ENCODE measurements at places on chromosomes 4 and X. TPM values are rescaled to one million over a fixed set of nuclear protein-coding genes. Genes with fewer than 3 reads are reported as not detected.
A peak's percentile ranks its signal among the peaks of the same experiment; 100 is the strongest.

Gene THAP6
- total RNA-seq = 4.0 TPM

Gene INTU
- total RNA-seq = 1.0 TPM

Gene KIAA1210
- not detected for total RNA-seq

Gene CT55
- total RNA-seq = not detected

Gene GAGE13
- not detected for total RNA-seq

Gene FAM53A
- 1.4 TPM for total RNA-seq

DNA sequence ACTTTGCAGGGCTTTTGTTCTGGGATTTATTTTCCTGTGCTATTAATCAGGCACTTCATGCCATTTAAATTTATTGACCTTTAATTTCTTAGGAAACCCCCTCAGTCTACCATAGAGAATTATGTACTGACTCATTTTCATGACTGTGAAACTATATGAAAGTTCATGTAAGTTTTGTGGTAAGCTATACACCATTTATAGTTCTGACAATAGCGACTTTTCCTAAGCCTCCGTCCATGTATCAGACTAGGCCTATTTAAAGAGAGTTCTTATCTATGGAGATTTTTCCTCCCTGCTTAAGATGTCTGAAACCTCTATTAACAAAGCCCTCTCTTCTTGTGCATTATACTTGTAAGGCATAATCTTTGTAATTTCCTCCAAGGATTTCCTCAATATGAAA, 111.6 kb downstream of the AFF2 start:
- no peak for DNase-seq

DNA sequence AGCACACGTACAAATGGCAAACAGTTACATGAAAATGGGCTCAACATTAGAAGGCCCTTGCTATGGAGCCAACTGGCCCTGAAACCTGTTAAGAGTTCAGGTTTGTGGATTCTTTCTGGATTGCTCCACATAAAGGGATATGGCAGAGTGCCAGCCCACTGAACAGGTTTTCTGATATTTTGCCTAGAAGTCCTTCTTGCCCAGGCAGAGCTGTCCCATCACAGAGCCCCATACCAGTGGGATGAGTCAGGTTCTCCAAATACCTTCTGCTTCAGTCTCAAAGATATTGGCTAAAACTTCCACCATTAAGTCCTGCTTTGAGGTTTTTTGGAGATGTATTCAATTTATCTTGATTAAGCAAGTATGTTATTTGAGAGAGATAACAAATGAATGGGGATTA, 146.8 kb upstream of the IL1RAPL2 start:
- DNase-seq = no peak

DNA sequence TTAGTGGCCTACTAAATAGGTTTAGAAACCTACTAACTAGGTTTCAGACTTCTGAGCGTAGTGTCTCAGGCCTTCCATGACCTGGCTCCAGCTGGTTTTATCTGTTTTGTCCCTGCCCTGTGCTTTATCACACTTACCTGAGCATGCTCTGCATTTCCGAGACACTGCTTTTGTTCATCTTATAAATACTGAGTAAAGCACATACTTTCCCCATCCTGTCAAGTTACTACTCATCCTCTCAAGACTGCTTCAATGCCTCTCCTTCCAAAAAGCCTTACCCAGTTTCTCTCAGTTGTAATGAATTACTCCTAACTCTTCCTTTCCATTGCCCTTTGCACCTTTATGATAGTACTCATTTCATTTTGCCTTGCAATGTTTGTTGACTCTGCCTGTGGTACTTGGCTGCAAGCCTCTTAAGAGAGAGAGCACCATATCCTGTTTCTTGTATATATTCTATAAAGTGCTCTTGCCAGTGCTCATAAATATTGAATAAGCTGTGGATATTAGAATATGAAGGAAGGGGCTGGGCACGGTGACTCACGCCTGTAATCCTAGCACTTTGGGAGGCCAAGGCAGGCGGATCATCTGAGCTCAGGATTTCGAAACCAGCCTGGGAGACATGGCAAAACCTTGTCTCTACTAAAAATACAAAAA, 34.4 kb downstream of the SLAIN2 start:
- peak; percentile 80 for DNase-seq

DNA sequence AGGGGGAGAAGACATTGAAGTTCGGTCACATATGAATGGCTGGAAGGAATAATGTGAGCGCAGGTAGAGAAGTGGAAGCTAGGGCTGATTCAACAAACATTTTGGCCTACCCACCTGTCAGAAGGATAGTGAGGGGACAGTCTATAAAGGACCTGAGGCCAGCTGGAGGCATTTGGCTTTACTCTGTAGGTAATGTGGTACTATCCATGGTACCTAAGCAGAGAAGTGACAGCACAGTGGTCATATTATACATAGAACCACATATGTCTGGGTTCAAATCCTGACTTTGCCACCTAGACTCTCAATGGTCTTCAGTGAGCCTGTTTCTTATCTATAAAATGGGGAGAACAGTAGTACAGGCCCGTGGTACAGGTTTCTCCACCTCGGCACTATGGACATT, 257.1 kb downstream of the EVC2 start:
- DNase-seq = no peak

DNA sequence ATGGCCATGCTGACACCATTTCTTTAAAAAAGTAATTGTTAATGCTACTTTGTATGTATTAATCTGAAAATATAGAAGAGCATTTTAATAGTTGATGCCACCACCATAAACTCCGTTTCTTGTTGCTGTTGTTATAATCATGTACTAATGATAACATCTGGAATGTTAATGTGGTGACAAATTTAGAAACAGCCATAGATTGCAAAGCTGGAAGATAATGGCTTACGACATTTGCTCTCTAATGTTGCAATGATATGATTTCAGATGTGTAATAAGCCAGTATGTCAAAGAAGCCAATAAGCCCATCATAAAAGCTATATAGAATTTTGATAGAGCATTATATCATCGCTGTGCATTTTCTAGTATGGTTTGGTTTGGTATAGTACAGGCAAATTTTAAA, 579.4 kb upstream of the ZFP42 start:
- DNase-seq = no peak

- DNase-seq = no peak
Observed at GRCh38 chr4:126752126-126752525, 880.6 kb upstream of the INTU start.

- no peak for DNase-seq
Observed at GRCh38 chr4:70225824-70226223, at the start of gene FDCSP. Gene FDCSP, plus strand, starts transcription at chr4:70226124. Its CDS starts 5,071 bp downstream, at chr4:70231195.

DNA sequence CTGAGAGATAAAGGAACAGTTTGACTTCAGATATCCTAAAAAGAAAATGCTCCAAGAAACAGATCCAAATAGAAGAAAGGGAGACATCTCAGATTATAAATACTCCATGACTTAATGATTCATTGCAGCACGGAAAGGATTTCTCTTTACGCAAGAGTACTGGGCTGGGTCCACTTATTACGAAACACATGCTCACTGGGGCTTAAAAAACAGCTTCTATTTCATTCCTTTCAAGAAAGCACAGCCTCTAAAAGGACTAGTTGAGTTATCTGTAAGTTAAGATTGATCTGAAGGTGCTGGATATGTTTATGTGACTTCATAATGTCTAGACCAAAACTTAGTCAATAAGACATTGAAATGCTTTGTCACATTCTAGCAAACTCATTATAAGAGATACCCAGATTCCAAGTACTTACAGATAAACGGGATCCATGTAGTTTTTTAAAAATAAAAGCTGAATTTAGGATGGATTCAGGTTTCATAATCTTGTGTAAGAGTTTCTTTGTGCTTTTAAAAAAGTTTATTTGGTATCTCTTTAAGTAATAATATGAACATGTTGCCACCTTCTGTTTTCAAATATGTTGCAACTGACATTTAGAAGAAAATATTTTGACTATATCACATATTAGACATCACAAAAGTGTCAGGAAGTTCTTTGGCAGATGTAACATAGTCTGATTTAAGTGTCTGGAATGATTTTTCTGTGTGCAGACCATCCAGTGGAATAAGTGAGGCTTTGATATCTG, 109.5 kb upstream of the MYOZ2 start:
- DNase-seq = no peak

GRCh38 chrX:15107367-15107988, 162.4 kb downstream of the ASB9 start:
- DNase-seq = no peak

DNA sequence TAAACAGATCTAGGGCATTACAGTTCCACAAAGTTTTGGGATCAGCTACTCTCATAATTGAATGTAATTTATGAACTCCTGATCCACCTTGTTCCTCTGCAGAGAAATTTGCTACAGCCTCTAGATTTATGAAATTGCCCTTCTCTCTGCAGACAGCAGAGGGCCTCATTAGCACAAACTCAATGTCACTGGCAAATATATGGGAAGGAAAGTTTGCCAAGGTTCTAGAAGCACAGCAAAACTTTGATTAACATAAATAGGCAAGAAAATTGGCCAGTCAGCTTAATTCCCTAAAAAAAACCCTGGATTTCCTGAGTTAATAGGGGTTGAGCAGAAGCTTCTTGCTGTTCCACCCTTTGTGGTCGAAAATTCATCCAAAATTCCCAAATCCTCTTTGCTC, 31.5 kb downstream of the PRPS1 start:
- peak; percentile 43 for DNase-seq

- DNase-seq = no peak
Observed at GRCh38 chrX:115499112-115499805, 61.7 kb upstream of the PLS3 start.

DNA sequence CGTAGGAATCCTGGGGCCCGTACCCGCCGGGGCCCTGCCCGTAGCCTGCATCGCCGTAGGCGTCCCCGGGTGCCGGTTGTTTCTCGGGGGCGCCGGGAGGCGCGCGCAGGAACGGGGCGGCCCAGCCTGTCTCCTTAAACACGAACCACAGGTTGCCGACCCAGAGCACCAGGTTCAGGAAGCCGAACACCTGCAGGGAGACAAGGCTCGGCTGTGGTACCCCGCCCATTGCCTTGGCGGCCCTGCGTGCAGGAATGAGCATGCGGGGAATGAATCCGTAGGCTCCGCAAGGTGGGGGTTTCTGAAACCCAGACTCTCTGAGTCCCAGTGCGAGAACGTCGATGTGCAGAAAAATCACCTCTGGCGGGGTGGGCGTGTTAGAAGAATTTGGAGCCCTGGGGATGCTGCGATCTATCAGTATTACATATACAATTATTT, 5.4 kb upstream of the PRICKLE3 start:
- DNase-seq = no peak

DNA sequence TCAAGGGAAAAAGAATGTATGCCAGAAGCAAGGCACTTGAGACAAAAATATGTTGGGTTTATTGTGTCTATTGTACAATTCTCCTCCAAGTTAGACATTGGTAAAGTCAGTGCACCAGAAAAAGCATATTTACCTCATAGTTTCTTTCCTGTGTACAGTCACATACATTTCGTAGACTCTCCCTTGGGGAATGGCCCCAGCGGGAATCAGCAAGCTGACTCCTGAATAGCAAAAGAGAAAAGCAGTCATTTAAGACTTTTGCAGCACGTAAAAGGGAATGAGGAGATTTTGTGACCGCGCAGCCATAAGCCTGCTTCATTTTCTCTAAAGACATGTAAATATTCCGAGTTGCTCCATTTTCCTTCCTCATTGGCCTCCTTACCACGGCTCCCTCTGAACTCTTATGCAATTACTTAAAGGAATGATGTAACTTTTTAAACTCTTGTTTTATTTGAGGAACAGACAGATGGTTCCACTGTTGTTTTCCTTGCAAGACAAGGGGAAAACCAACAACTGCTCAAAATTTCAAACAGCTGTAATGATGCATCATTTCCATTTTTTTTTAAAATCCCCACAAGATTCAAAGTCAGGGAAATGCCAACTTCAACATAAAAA, 332.7 kb downstream of the UNC5C start:
- no peak for DNase-seq

DNA sequence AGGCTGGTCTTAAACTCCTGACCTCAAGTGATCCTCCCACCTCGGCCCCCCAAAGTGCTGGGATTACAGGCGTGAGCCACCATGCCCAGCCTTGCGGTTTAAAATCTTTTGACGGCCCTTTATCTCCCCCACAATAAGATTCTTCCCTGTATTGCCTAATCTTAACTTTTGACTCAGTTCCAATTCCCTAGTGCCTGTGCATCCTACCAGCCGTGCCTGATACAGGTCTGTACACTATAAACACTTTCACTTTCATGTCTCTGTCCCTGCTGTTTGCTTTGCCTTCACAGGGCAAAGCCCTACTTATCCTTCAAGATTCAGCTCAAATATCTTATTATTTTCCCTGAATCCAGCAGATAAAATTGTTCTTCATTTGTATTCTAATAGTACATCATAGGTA, 74.6 kb downstream of the WDR44 start:
- peak; percentile 40 for DNase-seq

DNA sequence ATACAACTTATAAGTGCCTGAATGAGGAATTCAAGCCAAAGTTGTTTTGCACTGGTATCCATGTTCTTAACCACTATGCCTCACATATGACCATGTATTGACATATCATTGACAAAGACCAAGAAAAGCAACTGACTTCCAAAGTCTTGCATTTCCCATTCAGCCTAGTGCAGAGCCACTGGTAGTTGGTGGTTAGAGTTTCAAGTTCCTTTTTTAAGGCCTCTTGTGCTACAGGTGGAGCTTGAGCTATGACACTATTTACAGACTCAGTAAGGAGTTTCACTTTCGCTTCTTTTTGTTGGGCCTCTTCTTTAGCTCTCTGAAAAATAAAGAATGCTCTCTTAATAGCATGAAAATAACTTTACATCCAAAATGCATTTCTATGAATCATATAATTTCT, 763.0 kb downstream of the DMD start:
- DNase-seq = no peak

DNA sequence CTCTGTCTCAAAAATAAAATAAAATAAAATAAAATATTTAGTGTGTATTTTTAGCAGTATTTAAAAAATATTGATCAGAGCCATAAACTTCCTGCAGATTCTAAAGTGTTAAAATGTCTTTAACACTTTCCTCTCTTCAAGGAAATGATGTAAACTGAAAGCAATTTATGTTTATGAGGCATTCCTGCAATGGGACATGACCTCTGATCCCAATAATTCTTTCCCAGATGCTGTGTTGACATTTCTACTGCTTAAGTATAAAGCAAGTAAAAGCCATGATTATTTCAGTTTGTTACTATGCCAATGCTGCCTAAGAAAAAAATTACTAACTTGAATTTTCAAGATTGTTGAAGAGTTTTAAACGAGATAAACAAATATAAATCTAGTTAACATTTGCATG, 29.0 kb downstream of the COQ2 start:
- DNase-seq = peak; percentile 25

GRCh38 chr4:159725571-159725970, 622.7 kb downstream of the RAPGEF2 start:
- no peak for DNase-seq

DNA sequence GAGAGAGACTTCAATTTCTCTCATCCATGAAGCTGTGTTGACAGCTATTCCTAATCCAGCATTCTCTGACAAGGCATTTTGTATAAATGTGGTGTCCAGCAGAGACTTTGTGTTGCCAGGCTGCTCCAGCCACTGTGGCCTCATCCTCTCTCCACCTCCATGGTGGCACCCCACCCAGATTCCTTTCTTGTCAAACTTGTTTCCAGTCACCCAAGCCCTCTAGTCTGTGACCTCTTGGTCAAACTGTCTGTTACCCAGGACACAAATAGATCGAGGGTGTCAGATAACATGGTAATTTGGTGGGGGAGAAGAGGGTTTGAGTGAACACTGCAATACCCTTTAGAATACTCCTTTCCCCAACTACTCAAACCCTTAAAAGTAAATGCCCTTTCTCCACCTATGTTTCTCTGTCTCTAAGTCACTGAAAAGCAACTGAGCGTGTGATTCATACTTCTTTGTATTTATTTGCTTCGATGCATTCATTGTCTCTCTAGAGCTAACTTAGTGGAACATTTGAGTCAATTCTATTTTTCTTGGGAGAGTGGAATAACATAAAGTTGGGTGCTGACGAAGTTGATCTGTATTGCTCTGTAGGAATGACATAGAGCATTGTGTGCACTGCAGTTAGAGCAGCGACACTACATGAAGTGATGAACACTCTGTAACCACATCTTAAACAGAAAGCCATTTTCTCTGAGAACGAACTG, 13.7 kb downstream of the PITX2 start:
- no peak for DNase-seq
